ENCODE measurements at places on chromosomes 6 and 20. TPM values are rescaled to one million over a fixed set of nuclear protein-coding genes. Genes with fewer than 3 reads are reported as not detected.

GRCh38 chr6:135883045-135883444, 31.5 kb downstream of the PDE7B start:
- DNase-seq = no peak

DNA sequence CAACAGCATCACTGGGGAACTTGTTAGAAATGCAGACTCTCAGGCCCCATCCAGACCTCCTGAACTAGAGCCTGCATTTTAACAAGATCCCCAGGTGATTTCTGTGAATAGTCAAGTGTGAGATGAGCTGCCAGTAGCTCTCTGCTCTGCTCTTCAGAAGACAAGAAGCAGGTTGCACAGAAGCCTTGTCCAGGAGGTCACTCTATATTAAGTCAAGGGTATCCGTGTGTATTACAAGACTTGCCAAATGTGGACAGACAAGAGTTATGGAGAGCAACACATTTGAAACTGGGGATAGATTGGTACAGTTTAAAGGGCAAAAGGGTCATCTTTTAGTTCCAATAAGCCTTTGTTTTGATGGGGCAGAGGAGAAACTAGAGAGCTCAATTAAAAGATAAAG, 23.2 kb upstream of the RIN2 start:
- DNase-seq = no peak

- DNase-seq = no peak
Measured at GRCh38 chr6:36272234-36272633, 2.4 kb downstream of the PNPLA1 start.

- no peak for DNase-seq
Measured at GRCh38 chr20:56460459-56460858, 8.0 kb upstream of the RTF2 start.

GRCh38 chr20:38216201-38216600, 44.3 kb downstream of the KIAA1755 start:
- no peak for DNase-seq

DNA sequence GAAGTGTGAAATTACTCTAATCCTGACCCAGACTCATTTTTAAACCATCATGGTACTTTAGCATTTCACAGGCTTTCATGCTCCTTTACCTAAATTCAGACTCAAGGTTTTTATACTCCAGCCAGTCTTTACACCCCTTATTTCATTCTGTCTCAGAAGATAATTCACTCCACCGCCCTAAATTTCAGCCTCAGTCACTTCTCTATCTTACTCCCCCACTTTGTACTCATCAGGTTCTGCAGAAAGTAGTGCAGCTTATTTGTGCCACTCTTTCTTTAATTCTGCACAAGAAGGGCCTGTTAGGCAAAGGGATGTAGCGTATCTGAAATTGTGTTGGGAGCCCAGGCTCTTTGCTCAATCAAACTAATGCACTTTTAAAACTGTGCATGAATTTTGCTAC, 205.5 kb downstream of the ARHGAP18 start:
- DNase-seq = no peak

DNA sequence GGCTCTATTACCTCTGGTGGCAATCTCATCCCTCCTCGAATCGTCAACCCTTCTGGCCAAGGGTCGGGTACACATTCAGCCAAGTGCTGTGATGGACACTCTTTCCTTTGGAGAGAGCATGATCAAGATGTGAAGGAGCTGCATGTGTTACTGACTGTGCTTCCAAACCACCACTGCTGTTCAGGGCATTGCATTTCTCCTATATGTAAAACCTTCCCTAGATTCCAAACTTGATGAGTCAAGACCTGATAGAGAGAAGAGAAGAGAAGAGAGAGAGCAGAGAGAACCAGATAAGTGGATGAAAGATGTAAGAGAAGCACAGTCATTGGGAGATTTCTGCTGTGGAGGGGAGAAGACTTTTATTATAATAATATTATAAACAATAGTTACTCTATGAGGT, 162.2 kb downstream of the KCNQ5 start:
- no peak for DNase-seq

DNA sequence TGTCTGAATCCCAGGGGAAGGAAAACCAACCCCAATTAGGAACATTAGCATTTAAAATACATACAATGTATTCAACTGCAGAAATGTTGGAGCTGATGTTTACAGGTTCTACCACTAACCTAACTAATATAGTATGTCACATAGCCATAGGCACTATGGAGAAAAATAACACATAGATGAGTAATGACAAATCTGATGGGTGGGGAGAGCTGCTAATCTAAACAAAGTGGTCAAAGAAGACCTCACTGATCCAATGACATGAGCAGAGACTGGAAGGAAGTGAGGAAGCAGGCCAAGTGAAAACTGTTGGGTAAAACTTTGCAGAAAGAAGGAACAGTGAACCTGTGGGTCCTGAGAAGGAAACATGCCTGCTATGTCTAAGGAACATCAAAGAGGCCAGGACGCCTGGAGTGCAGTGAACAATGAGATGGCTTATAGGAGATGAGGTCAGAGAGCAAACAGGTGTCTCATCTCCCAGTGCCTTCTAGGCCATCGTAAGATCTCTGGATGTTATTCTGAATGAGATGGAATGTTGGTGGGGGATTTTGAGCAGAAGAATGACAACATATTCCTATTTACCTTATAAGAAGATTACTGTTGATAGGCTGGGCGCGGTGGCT, 135.7 kb downstream of the ALDH8A1 start:
- DNase-seq = no peak

DNA sequence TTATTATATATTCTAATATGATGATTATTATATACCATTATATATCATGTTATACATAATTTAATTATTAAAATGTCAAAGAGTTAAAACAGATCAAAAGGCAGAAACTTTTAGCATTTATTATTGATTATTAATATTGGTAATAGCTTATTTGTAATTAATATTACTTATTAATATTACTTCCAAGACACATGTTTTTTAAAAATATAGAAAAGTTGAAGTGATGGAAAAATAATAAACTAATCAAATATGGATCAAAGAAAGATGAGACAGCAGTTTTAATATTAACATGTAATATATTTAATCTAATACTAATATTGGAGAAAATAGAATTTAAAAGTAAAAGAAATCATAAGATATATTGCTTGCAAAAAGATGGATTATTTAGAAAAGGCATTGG, 154.6 kb upstream of the TAB2 start:
- no peak for DNase-seq

DNA sequence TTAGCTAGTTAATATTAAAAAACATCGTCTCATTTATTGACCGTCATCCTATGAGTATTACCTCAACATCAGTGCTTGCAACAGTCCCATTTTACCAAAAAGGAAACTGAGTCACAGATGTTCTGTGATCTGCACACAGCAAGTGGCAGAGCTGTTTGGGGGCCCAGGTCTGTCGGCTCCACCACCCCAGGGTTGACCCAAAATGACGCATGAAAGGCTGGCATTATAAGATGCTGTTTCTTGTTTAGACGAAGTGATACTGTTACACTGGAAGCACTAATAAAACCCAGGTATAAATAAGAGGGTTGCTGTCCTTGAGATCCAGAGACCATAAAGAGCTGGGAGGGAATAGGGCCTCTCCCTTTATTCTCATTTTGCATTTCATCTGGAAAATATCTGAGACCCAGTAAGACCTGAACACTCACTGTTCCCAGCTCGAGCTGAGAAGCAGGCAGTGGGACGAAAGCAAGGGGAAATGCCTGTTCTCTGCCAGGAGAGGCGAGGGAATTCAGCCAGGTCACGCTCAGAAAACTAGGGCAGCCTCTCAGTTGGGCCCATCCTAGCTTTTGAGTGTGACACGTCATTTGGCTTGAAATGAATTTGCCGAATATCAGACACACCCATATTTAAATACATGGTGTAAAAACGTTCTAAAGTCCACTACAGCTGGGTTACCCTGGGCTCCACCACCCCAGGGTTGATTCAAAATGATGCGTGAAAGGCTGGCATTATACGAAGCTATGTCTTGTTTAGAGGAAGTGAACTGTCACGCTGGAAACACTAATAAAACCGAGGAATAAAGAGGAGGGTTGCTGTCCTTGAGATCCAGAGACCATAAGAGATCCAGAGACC, 1.4 kb upstream of the MICAL1 start:
- no peak for DNase-seq

Gene F13A1
- 346 TPM for total RNA-seq

Gene LHFPL5
- total RNA-seq = not detected

Gene GINS1
- total RNA-seq = 0.58 TPM

Measured in mesenteric fat pad (tissue), 1 donor.